ENCODE measurements at places on chromosomes 5 and 9.

GRCh38 chr5:173984218-173984617, 4.8 kb upstream of the C5orf47 start:
- DNase-seq: no peak

GRCh38 chr9:133429641-133430161, 7.5 kb downstream of the ADAMTS13 start:
- DNase-seq: no peak

DNA sequence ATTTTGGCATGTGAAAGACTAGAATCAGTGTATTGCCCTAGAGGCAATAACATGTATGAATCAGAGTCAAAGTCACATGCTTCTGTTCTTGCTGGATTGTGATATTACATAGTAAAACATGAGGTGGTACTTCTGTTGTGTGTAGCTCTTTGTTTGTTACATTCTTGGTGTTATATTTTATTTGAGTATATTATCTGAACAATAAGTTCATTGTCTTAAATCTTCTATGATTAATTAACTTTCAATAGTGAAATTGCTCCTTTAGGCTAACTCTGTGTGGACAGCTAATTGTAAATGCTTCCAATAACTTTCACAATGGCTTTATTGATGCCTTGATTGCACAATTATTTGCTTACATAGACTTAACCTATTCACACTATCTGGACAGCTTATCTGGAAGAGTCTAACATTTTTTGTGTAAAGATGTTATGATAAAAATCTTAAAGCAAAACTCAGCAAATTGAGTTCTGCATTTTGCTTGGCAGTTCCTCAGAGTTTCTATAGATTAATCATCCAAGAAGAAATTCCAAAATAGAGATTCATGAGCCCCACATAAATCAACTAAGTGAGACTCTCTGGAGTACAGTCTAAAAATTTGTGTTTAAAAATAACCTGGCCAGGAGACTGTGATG, 239.6 kb upstream of the TUSC1 start:
- DNase-seq: no peak

- no peak for DNase-seq
Measured at GRCh38 chr9:37503736-37504135, 18.0 kb downstream of the POLR1E start.
